ENCODE measurements at places on chromosomes 12 and 14.
A peak's percentile ranks its signal among the peaks of the same experiment; 100 is the strongest.

- DNase-seq, result no peak
Measured at GRCh38 chr14:51616256-51616655, 35.5 kb upstream of the FRMD6 start.

GRCh38 chr14:55721353-55721752 is 141.3 kb downstream of the KTN1 start:
- peak; percentile 95 for DNase-seq

- no peak for DNase-seq
Measured at GRCh38 chr12:71315328-71315985, 124.1 kb upstream of the LGR5 start.

GRCh38 chr14:78232231-78233000 is 62.2 kb downstream of the NRXN3 start:
- DNase-seq, result no peak

GRCh38 chr12:100324498-100324897 is 32.4 kb upstream of the SLC17A8 start:
- no peak for DNase-seq

Data from astrocyte of the spinal cord (primary cell).